ENCODE measurements at places on chromosomes 16 and 17. TPM values are rescaled to one million over a fixed set of nuclear protein-coding genes. Genes with fewer than 3 reads are reported as not detected.

The WNK4 gene
- 0.77 TPM for total RNA-seq

The GINS2 gene
- 49.3 TPM for total RNA-seq

The C17orf78 gene
- total RNA-seq, result not detected

The ARHGAP23 gene
- 0.23 TPM for total RNA-seq

The PLLP gene
- total RNA-seq, result 0.40 TPM

The C16orf96 gene
- total RNA-seq, result 0.22 TPM

The CCL17 gene
- total RNA-seq, result 0.42 TPM

The PNMT gene
- not detected for total RNA-seq

The PLEKHH3 gene
- 1.3 TPM for total RNA-seq

The ATP1B2 gene
- not detected for total RNA-seq

DNA sequence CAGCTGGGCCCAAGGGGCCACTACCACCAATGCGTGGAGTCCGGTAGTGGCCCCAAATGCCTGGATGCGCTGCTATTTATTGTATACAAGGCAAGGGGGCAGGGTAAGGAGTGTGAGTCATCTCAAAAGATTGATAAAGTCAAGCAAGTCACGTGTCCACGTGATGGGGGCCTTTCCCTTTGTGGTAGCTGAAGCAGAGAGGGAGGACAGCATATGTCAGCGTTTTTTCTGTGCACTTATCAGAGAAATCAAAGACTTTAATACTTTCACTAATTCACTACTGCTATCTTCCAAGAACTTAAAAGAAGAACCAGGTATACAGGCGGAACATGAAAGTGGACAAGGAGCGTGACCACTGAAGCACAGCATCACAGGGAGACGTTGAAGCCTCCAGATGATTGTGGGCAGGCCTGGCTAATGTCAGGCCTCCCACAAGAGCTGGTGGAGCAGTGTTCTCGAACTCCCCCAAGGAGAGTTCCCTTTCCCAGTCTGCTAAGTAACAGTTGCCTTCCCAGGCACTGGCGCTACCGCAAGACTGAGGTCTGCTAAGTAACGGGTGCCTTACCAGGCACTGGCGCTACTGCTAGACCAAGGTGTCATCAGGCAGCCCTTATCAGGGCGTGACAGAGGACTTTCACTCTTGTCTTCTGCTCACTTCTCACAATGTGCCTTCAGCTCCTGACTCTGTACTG, 10.8 kb upstream of the ASB16 start:
- no peak for DNase-seq

DNA sequence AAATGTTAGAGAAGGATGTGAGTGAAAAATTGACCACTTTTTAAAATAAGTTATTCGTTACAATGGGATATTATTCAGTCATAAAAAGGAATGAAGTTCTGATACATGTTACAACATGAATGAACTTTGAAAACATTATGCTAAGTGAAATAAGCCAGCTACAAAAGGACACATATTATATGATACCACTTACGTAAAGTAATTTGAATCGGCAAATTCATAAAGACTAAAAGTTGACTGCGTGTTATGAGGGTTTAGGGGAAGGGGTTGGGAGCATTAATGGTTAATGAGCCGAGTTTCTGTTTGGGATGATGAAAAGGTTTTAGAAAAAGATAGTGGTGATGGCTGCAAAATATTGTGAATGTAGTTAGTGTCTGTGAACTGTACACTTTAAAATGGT, 73.1 kb downstream of the USP32 start:
- DNase-seq, result no peak

DNA sequence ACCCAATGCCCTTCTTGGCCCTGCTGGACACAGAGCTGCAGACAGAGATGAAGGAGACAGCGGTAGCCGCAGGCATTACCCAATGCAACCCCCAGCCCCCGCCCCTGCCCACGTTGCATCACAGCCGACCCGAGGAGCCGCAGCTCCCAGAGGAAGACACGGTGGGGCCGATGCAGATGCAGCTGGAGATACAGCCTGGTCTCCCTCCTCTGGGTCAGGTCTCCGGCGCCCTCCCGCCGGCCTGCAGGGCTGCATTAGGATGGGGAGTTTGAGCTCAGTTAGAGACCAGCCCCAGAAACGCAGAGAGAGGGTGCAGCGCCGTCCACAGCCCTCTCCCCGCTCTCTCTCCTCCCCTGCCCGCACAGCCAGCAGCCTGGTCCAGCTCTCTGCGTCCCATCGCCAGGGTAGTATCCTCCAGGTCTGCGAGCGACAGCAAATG, 19.4 kb upstream of the UBE2I start:
- DNase-seq, result no peak

DNA sequence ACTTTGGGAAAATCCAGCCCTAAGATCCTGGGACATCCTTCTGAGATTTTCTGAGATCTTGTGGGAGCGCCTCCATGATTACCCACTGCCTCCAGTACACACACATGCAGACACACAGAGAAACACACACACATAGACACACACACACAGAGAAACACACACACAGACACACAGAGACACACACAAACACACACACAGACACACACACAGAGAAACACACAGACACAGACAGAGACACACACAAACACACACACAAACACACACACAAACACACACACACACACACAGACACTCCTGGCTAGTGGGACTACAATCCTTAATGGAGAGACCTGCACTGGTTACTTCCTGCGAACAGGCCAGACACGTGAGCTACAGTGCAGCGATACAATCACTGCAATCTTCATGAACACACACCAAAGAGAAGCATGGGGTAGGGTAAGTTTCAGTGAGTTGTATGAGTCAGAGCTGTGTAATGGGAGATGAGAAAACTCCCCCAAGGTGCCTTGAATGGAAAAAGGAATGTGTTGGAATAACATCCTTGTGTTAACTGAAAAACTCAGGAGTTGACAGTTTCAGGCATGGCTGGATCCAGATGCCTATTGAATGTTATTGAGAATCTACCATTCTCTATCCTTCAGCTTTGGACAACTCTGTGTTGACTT, 79.5 kb downstream of the SLC6A2 start:
- DNase-seq, result no peak

DNA sequence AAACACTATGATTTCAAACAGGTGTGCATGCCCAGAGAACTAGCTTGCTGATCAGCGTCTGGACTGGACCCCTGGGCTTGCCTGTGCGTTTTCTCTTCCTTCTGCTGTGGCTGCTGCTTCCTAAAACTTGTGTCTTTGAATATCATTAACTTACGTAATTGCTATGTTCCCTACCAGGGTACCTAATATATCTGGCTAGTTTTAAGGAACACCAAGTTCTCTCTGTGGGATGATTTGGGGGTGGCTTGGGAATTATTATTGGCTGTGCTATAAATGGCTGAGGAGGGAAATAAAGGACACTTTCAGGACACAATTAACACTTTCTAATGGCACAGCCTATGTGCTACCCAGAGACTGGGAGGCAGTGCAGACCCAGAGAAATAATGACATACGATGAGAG, 606.0 kb upstream of the RBFOX1 start:
- DNase-seq, result no peak

- DNase-seq, result no peak
Observed at GRCh38 chr16:16879567-16880251, 500.8 kb downstream of the NPIPA7 start.

- DNase-seq, result no peak
Observed at GRCh38 chr16:53358884-53359283, 75.4 kb upstream of the RBL2 start.

DNA sequence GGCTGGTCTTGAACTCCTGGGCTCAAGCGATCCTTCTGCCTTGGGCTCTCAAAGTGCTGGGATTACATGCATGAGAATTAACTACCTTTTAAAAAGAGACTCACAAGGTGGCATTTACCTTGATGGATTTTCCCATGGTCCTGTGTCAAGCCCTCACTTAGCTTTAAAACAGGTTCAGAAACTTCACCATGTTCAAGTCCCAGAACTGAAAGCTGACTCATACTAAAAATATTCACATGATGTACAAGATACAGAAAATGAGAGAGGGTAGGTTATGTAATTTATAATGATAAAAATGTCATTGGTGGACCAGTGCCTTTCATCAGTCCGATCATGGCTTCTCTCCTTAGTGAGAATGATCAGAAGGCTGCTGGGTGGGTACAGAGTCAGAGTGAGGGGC, 4.3 kb upstream of the AKAP1 start:
- DNase-seq, result no peak

DNA sequence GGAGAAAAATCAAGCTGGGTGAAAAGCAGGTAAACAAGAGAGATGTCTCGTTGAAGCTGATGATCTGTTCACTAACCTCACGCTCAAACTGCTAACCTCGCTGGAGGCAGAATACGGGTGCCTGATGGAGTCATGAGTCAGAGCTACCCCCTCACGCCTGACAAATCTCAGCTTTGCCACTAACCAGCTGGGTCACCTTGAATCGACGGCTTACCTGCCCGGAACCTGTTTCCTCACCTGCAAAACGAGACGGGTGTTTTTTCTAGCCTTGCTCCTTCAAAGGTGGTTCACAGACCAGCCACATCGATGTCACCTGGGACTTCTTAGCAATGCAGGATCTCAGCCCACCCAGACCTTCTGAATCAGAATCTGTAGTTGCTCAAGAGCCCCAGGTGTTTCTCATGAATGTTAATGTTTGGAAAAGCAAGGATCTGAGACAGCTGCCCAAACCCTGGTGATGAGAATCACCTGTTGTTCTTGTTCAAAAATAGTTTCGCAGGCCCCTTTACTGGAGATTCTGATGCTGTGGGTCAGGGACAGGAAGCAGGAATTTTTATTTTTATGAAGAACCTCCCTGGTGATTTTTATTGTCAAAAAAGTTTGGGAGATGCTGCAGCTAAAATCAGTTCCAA, 56.9 kb downstream of the MARCHF10 start:
- DNase-seq, result no peak

DNA sequence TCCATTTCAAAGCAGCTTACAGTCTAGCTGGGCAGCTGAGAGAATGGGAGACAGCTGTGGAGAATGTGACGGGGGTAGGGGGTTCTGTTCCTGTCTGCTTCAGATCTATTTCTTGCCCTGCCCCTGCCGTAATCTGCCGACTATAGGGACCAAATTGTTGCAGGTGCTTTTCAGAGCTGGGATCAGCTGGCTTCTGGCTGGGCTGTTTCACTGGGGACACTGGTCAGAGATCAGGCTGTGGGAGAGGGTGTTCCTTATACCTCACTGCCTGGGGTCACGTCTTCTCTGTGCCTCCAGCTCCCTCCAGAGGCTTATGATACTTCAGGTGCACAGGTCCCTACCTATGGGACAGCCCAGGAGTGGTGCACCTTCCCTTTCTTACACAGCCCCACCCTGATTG, 514.9 kb upstream of the GOT2 start:
- no peak for DNase-seq

GRCh38 chr16:59783191-59783590, 1049.1 kb upstream of the GOT2 start:
- DNase-seq, result no peak

- DNase-seq, result no peak
Observed at GRCh38 chr17:55210292-55210691, 54.5 kb upstream of the HLF start.

- DNase-seq, result no peak
Observed at GRCh38 chr17:41311111-41311510, 2.0 kb upstream of the KRTAP16-1 start.

- no peak for DNase-seq
Observed at GRCh38 chr17:63116967-63117830, 151.2 kb downstream of the TANC2 start.

- DNase-seq, result no peak
Observed at GRCh38 chr16:75264999-75265910, 13.8 kb upstream of the BCAR1 start.

DNA sequence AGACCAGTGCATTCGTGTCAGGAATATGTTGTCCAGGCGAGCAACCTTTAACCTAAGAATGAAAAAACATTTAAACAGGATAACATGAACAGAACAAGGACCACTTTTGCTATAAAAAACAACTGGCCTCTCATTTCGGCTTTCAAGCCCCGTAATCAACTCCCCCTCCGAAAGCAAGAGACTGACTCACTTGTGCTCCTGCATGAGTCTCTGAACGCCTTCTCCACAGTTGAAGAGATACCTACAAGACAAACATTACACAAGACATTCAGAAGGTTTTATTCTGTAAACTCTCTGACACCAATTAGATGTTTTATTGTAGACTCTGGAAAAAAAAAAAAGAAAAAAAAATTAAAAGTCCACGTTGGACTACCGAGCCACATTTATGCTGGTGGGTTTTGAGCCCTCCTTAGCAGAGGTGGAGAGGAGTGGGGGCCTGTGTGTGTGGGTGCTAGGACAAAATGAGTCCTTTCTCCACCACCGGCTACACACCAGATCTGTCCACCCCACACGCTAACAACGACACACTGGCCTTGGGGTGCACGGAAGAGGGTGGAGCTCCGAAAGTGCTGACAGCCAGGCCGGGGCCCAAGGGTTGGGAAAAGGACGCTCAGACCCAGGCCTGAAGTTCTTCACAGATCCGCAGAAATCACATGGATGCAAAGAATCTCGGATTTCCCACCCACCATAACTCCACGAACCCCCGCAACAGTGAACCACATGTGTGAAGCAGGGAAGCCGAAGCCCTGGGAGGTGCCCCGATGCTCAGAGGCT, 759 bp downstream of the ELAC2 start:
- no peak for DNase-seq

GRCh38 chr16:23629516-23629915, 11.6 kb downstream of the PALB2 start:
- no peak for DNase-seq

GRCh38 chr17:1783271-1783670, 21.4 kb downstream of the SERPINF1 start:
- no peak for DNase-seq

- DNase-seq, result no peak
Observed at GRCh38 chr16:15986261-15986660, 36.8 kb downstream of the ABCC1 start.

DNA sequence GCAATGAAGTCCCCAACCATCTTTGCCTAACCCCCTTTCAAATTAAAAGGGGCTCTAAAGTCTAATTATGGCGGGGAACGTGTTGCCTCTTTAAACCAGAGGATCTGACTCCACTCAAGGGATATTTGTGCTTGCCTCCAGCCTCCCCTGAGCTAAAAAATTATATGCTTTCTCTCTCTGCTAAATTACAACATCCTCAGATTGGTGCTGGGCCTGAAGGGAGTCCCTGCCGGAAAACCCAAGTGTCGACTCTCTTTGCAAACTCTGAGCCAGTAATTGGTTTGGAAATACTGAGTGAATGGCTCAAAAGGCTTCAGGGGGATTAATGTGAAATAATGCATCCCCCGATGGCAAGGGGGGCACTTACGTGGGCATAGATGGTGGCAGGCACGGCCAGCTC, 208.5 kb upstream of the TNRC6C start:
- no peak for DNase-seq

GRCh38 chr17:35003778-35004177, 23.5 kb downstream of the LIG3 start:
- DNase-seq, result no peak

- DNase-seq, result no peak
Observed at GRCh38 chr16:598823-599739, 9.2 kb downstream of the RAB40C start.

- DNase-seq, result no peak
Observed at GRCh38 chr17:19302791-19303331, 59.7 kb downstream of the B9D1 start.

- peak; percentile 21 for DNase-seq
Observed at GRCh38 chr17:4969047-4969550, 1.5 kb upstream of the SPAG7 start.

GRCh38 chr17:77465358-77466041, 324.7 kb downstream of the SEC14L1 start:
- DNase-seq, result peak; percentile 90
